ENCODE measurements at places on chromosomes 4 and X.
A peak's percentile ranks its signal among the peaks of the same experiment; 100 is the strongest.

DNA sequence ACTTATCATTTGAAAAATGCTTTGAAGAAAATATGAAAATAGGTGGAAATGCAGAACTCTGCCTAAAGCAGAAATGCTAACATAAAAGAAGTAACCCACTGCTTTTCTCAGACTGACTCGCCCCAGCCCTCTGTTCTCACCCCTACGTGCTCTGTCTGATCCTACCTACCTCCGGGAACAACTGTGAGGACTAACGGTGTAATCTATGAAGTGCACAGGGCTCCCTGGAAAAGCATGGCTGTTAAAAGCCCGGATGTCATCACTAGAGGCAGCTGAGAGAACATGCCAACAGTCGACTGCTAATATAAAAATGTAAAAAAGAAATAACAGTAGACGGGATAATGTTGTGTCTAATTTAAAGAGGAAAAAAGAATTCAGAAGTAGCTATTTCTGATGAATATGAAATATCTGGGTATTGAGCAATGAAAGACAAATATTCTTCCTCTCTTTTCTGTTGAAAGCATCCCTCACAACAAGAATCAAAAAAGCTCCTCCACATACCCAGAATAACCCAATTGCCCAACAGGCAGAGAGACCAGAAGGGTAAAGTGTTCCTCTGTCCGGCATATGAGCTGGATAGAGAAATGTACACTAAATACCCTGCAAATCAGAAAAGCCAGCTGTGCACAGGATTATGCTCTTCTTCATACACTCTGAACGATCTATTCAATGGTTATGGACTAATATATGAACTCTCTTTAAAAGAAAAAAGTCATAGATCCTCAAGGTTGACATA lies 130.7 kb downstream of the TSPAN5 start:
- DNase-seq: no peak

DNA sequence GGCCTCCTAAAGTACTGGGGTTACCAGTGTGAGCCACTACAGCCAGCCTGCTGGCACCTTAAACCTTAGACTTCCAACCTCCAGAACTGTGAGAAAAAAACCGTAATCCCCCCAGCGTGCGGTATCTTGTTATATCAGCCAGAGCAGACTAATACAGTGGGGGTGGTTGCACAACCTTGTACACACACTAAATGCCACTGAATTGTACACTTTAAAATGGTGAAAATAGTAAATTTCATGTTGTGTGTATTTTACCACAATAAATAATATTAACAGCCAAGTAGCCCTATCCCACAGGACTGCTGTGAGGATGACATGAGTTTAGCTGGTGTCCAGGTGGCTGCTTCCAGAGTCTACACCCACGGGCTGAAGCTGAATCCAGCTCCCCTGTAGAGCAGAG lies 38.8 kb downstream of the ZBTB49 start:
- DNase-seq: no peak

GRCh38 chr4:186642998-186643397 lies 80.7 kb downstream of the FAT1 start:
- no peak for DNase-seq

GRCh38 chrX:9911487-9911886 lies 55.7 kb upstream of the CLDN34 start:
- no peak for DNase-seq

DNA sequence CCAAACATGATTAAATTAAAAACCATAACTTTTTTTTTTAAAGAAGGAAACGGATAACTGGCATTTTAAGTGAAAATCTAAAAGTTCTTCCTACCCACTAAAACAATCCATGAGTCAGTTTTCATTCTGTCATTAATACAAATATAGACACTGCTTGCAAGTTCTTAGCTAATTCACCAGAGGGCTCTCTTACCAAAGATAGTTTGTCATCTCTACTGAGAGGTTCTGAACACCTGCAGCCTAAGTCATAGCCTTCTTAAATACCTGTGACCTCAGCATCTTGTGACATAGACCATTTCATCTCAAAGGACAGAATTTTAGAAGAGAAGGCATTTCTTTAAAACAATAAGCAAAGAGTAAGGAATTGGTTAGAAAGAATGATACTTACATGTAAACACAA lies 65.3 kb upstream of the FAM120C start:
- DNase-seq: peak; percentile 2

DNA sequence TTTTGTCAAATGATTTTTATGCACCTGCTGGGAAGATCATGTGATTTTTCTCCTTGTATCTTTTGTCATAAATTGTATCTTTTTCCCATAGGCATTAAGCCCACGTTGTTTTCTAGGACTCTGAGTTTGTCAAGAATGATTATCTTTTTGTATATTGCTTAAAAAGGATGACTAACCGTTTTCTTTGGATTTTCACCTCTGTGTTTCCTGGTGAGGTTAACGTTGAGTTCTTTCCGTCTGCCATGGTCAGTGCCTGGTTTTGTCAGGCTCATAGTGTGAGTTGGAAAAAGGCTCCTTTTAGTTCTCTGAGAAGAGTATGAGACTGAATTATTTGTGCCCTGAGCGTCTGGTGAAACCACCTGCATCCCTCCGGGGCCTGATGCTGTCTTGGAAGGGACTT lies 21.9 kb downstream of the PCGF3 start:
- no peak for DNase-seq

- DNase-seq: peak; percentile 51
Observed at GRCh38 chr4:38088321-38088720, 128.1 kb downstream of the PTTG2 start.

DNA sequence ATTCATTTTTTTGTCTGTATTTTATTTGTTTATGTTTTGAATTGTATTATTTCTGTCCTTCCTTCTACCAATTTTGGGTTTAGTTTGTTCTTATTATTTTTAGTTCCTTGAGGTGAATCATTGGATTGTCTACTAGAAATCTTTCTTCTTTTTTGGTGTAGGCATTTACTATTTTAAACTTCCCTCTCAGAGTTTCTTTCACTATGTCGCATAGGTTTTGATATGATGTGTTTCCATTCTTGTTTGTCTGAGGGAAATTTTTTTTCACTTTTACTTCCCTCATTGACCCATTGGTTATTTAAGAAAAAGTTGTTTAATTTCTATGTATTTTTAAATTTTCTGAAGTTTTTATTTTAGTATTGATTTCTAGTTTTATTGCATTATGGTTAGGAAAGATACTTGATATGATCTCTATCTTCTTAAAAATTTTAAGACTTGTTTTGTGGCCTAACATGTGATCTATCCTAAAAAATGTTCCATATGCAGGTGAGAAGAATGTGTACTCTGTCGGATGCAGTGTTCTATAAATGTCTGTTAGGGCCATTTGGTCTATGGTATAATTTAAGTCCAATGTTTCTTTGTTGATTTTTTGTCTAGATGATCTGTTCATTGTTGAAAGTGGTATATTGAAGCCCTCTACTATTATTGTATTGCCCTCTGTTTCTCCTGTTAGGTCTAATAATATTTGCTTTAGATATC lies 68.8 kb downstream of the IL15 start:
- DNase-seq: no peak

All from NCI-H146 (cell line).